HepG2 (cell line): ENCODE measurements at places on chromosomes 7 and 10.

DNA sequence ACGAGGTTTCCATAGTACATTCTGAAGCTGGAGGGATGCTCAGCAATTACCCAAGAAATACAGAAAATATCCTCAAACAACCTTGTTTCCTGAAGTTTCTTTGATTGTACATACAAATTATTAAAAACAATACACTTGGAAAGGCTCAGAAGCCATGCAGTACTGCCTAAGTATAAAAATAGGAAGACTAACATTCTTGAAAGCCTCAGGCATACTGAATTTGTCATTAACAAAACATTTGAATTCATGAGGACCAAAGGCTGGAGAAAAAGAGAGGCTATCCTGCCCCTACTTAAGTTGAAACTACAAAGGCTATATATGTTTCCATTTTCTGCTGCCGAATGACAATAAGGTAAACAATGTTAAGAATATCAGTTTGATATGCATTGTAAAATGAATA is 54.3 kb upstream of the SGCE start:
- H3K27ac ChIP-seq = no peak overlapping the region
- no peaks in the 10 kb centered on the region for H3K27me3 ChIP-seq
- H3K4me3 ChIP-seq = no peak overlapping the region
- H3K36me3 ChIP-seq = no peaks in the 10 kb centered on the region
- no peaks in the 10 kb centered on the region; the same call in 1 of the 2 replicates for H3K4me1 ChIP-seq

- peaks cover 14% of the 10 kb centered on the region for H3K4me1 ChIP-seq
- no peak overlapping the region for H3K27ac ChIP-seq
- DNase-seq = no peak
- peaks cover 23% of the 10 kb centered on the region for H3K27me3 ChIP-seq
- no peak overlapping the region for H3K4me3 ChIP-seq
Observed at GRCh38 chr10:47023237-47024045, 112.2 kb downstream of the PTPN20 start.

DNA sequence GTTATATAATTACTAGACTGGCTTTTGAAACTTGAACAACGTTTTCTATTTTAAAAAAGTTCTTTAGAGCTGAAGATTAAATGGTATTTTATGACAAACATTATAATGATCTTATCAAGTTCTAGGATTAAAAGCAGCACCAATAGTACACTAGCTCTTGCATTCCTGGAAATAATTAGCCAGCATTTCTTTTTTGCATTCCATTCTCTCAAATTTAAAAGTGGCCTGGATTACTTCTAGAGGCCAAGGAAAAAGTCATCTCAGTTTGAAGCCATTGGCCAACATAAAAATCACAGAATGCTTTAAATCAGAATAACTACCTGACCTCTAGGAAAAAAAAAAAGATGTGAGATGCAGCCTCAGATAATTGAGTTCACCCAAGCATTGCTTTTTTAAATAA is 1326.4 kb upstream of the SORCS1 start:
- H3K36me3 ChIP-seq = no peaks in the 10 kb centered on the region
- no peak overlapping the region for H3K4me3 ChIP-seq
- no peaks in the 10 kb centered on the region for H3K27me3 ChIP-seq
- no peak for DNase-seq

- no peaks in the 10 kb centered on the region for H3K27me3 ChIP-seq
- no peak overlapping the region for H3K4me3 ChIP-seq
- H3K4me1 ChIP-seq = no peaks in the 10 kb centered on the region
- no peak overlapping the region for H3K27ac ChIP-seq
Observed at GRCh38 chr7:113404245-113404644, 285.9 kb upstream of the SMIM30 start.

DNA sequence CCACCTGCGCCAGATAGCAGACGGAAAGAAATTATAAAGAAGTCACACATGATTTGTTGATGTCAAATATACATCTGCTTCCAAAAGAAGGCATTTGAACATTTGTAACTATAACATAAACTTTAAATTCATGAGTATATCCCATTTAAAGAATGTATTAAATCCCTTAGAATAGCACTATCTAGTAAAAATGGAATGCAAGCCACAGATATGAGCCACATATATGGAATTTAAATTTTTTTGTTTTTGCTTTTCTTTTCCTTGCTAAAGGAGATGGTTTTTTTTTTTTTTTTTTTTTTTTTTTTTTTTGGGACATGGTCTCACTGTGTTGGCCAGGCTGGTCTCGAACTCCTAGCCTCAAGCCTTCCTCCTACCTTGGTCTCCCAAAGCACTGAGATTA is 730.8 kb downstream of the PHTF2 start:
- no peaks in the 10 kb centered on the region for H3K27me3 ChIP-seq
- DNase-seq = no peak
- no peak overlapping the region for H3K4me3 ChIP-seq
- no peaks in the 10 kb centered on the region for H3K36me3 ChIP-seq

GRCh38 chr7:24403557-24403956 is 119.6 kb downstream of the NPY start:
- no peak overlapping the region for H3K4me3 ChIP-seq
- no peaks in the 10 kb centered on the region for H3K4me1 ChIP-seq
- H3K27ac ChIP-seq = no peak overlapping the region
- no peaks in the 10 kb centered on the region for H3K36me3 ChIP-seq
- no peaks in the 10 kb centered on the region for H3K27me3 ChIP-seq

GRCh38 chr10:13526948-13527863 is 1.6 kb downstream of the BEND7 start:
- peak overlapping the region; percentile 65 for H3K27ac ChIP-seq
- peak overlapping the region; percentile 81 for H3K4me3 ChIP-seq
- H3K36me3 ChIP-seq = peaks cover 18% of the 10 kb centered on the region; the same call in 2 of the 3 replicates
- peak; percentile 53 for DNase-seq

GRCh38 chr7:127807829-127808228 is 155.8 kb downstream of the SND1 start:
- DNase-seq = no peak
- H3K4me3 ChIP-seq = no peak overlapping the region
- peaks cover 2% of the 10 kb centered on the region for H3K4me1 ChIP-seq

- no peaks in the 10 kb centered on the region for H3K4me1 ChIP-seq
- H3K27me3 ChIP-seq = no peaks in the 10 kb centered on the region
- no peak for DNase-seq
- no peaks in the 10 kb centered on the region for H3K36me3 ChIP-seq
- no peak overlapping the region for H3K27ac ChIP-seq
Observed at GRCh38 chr7:51973939-51974338, 657.3 kb upstream of the COBL start.

DNA sequence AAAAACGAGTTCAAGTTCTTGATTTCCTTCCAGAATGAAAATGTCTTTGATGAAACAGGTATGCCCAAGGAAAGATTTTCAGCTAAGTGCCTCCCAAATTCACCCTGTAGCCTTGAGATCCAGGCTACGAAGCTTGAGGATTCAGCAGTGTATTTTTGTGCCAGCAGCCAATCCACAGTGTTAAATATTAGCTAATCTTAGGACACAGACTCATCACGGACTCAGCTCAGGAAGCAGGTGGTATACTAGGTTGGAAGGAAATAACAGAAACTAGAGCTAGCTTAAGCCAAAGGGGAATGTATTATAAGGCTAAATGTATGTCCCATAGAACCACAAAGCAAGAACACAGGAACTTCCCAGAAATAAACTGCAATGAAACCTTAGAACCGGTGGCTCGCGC is 151.0 kb upstream of the PRSS1 start:
- H3K4me3 ChIP-seq = no peak overlapping the region
- H3K27ac ChIP-seq = no peak overlapping the region
- no peak for DNase-seq
- no peaks in the 10 kb centered on the region for H3K4me1 ChIP-seq
- no peaks in the 10 kb centered on the region; the same call in 2 of the 3 replicates for H3K27me3 ChIP-seq

- H3K27ac ChIP-seq = no peak overlapping the region
- H3K4me1 ChIP-seq = peaks cover 12% of the 10 kb centered on the region; the same call in 1 of the 2 replicates
- H3K4me3 ChIP-seq = no peak overlapping the region
- DNase-seq = no peak
- no peaks in the 10 kb centered on the region for H3K27me3 ChIP-seq
Observed at GRCh38 chr7:22166928-22167327, 190.0 kb downstream of the RAPGEF5 start.

DNA sequence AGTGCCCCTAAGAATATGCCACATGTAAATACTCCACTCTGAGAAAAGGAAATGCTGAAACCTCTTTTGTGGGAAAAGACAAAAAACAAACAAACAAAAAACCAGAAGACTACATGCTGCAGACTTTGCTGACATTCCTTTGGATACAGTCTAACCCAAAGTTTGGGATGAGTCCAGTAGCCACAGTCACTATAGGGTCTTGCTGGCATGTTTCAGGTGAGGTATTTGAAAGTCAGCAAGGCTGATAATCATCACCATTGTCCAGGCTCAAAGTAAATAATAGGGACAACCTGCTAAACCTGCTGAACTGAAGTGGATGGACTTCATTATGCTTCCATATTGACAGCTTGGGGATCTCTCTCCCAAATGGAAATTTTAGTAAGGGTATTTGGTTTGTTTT is 1087.0 kb upstream of the LRRTM3 start:
- H3K4me3 ChIP-seq = no peak overlapping the region
- DNase-seq = no peak
- H3K4me1 ChIP-seq = no peaks in the 10 kb centered on the region

- no peak overlapping the region for H3K27ac ChIP-seq
- H3K27me3 ChIP-seq = no peaks in the 10 kb centered on the region
- no peaks in the 10 kb centered on the region for H3K4me1 ChIP-seq
- DNase-seq = peak; percentile 6
- H3K4me3 ChIP-seq = no peak overlapping the region
Observed at GRCh38 chr7:79341902-79342301, 111.6 kb downstream of the MAGI2 start.

- no peaks in the 10 kb centered on the region for H3K27me3 ChIP-seq
- no peak overlapping the region for H3K27ac ChIP-seq
- no peak for DNase-seq
Observed at GRCh38 chr7:122038904-122039303, 105.1 kb downstream of the AASS start.

GRCh38 chr7:158973440-158973839 is 117.1 kb downstream of the DYNC2I1 start:
- no peak for DNase-seq
- H3K27me3 ChIP-seq = peaks cover 6% of the 10 kb centered on the region; the same call in 1 of the 3 replicates
- H3K27ac ChIP-seq = no peak overlapping the region
- H3K36me3 ChIP-seq = no peaks in the 10 kb centered on the region

- no peak for DNase-seq
- H3K36me3 ChIP-seq = no peaks in the 10 kb centered on the region
- H3K4me3 ChIP-seq = no peak overlapping the region
- no peaks in the 10 kb centered on the region for H3K27me3 ChIP-seq
- H3K4me1 ChIP-seq = no peaks in the 10 kb centered on the region
Observed at GRCh38 chr10:88036126-88036525, 172.7 kb downstream of the PTEN start.

- DNase-seq = no peak
- H3K27ac ChIP-seq = no peak overlapping the region
- no peak overlapping the region for H3K4me3 ChIP-seq
Observed at GRCh38 chr7:110693344-110693743, 397.6 kb upstream of the LRRN3 start.

- H3K27me3 ChIP-seq = no peaks in the 10 kb centered on the region
- no peak overlapping the region for H3K4me3 ChIP-seq
- DNase-seq = no peak
- peaks cover 52% of the 10 kb centered on the region for H3K36me3 ChIP-seq
- peak overlapping the region; percentile 51 for H3K27ac ChIP-seq
Observed at GRCh38 chr7:47517821-47518480, 64.0 kb downstream of the TNS3 start.

DNA sequence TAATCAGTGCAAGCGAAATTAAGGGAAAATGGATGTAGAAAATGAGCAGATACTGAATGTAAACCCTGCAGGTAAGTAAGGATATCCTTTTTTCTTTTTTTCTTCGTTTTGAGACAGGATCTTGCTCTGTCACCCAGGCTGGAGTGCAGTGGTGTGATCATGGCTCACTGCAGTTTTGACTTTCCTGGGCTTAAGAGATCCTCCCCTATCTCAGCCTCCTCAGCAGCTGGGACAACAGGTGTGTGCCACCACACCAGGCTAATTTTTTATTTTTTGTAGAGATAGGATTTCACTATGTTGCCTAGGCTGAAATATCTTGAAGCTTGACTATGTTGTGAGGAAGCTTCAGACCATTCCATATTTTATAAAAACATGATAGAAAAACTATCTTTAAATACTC is 4.3 kb downstream of the PDCD4 start:
- peaks cover 21% of the 10 kb centered on the region for H3K36me3 ChIP-seq
- H3K27ac ChIP-seq = no peak overlapping the region
- no peaks in the 10 kb centered on the region for H3K27me3 ChIP-seq
- DNase-seq = no peak
- H3K4me3 ChIP-seq = no peak overlapping the region

DNA sequence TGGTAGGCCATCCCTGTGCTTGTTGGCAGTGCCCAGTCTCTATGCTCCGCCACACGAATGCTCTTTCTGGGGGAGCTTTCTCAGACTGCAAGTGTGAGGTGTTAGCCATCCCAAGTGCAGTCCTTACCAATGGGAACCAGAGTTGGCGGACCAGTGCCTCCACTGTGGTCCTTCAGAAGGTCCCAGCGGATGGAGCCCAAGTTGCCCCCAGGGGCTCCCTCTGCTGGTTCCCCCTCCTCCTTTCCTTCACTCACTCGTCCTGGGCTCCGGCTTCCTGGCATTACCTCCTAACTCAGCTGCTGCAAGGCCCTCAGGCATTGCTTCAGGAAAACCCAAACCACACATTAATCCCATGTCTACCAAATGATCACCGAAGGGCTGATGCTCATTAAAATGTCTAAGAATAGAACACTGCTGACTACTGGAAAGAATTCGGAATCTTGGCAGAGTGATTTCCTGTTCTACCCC is 139.8 kb downstream of the CUBN start:
- H3K27me3 ChIP-seq = no peaks in the 10 kb centered on the region
- DNase-seq = no peak
- H3K4me3 ChIP-seq = no peak overlapping the region

GRCh38 chr10:35882422-35883150 is 240.5 kb upstream of the FZD8 start:
- H3K27me3 ChIP-seq = no peaks in the 10 kb centered on the region; the same call in 1 of the 2 replicates
- no peaks in the 10 kb centered on the region for H3K4me1 ChIP-seq
- no peaks in the 10 kb centered on the region for H3K36me3 ChIP-seq
- DNase-seq = no peak
- H3K27ac ChIP-seq = no peak overlapping the region

DNA sequence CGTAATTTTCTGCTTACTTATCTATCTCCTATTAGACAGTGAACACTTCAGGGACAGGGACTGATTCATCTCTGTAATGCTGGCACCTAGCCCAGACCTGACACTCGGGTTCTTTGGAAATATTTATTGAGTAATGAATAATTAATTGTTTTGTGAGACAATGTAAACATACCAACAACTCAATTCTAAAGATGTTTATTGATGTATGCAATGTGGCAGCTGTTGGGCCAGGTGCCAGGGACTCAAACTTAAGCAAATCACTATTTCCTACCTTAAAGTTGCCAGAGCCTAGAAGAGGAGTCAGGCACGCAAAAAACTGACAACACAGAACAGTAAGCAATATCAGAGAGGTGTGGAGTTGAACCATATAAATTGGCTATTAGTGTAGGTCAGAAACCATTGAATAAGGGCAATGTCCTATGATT is 63.6 kb upstream of the BMPER start:
- DNase-seq = no peak
- H3K4me3 ChIP-seq = no peak overlapping the region
- H3K27me3 ChIP-seq = no peaks in the 10 kb centered on the region
- no peaks in the 10 kb centered on the region for H3K4me1 ChIP-seq
- no peaks in the 10 kb centered on the region for H3K36me3 ChIP-seq
- no peak overlapping the region for H3K27ac ChIP-seq

- peaks cover 11% of the 10 kb centered on the region for H3K4me1 ChIP-seq
- no peaks in the 10 kb centered on the region for H3K36me3 ChIP-seq
- H3K27ac ChIP-seq = no peak overlapping the region
Observed at GRCh38 chr7:79241288-79242060, 212.0 kb downstream of the MAGI2 start.
